Right forelimb (tissue), 1 donor: ENCODE measurements at places on chromosomes 2 and 18.

GRCh38 chr2:237192881-237193280, 107.2 kb downstream of the COPS8 start:
- no peak for DNase-seq

DNA sequence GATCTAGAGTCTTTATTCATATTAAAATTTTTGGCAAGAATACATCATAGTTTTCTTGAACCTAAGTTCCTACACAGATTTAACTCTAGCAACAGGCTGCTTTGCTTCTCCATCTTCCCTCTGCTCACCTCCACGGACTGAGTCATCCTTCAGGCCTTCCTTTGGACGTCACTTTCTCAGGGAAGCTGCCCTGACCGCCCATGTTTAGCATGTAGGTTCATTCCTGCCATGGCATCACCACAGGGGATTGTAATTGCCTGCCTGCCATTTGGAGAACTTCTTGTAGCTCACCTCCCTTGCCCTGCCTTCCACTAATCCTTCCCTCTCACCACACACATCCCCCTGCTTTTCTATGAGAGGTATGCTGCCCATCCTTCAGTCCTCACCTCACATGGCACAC, 43.9 kb upstream of the B3GNT2 start:
- DNase-seq, result no peak

- DNase-seq, result no peak
Measured at GRCh38 chr2:105279126-105279525, 37.6 kb downstream of the GPR45 start.

DNA sequence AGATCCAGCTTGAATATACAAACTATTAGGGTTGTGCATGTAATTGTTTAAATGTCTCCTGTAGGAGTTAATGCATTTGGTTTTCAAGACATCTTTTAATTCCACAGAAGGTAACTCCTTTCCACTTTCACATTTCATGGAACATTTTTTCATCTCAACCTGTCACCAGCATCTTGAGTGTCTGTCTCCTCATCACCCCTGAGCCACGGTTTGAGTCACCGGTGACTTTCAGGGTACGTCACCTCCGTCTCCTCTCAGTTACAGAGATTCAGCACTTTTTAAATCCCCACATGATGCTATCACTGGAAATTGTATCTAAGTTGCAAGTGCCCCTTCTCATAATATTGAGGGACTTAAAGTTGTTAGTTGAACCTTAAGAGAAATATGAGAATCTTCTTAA, 25.3 kb downstream of the GPR55 start:
- no peak for DNase-seq

DNA sequence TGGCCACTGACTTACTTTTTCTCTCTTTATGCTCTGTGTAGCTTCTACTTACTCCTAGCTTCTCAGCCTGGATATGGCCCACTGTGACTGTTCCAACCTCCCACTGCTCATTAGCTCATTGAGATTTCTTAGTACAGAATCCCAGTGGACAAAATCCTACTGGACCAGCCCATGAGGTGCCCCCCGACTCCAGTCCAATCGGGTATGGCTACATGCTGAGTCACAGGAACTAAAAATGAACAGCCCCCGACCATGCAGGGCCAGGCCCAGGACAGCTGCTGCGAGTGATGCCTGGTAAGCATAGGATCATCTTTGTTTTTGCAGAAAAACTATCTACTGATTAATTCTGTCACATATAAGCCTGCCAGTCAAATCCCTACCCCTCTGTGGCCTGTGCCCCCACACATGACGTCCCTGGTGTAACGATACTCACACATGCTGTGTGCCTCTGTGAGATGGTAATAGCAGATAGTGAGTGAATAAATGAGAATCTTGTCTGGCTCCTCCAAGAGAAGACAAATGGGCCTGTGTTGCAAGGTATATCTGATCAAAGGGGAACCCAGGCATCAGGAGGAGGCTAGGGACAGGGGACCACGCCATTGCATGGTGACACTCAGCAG, 85.9 kb upstream of the KLF7 start:
- no peak for DNase-seq

DNA sequence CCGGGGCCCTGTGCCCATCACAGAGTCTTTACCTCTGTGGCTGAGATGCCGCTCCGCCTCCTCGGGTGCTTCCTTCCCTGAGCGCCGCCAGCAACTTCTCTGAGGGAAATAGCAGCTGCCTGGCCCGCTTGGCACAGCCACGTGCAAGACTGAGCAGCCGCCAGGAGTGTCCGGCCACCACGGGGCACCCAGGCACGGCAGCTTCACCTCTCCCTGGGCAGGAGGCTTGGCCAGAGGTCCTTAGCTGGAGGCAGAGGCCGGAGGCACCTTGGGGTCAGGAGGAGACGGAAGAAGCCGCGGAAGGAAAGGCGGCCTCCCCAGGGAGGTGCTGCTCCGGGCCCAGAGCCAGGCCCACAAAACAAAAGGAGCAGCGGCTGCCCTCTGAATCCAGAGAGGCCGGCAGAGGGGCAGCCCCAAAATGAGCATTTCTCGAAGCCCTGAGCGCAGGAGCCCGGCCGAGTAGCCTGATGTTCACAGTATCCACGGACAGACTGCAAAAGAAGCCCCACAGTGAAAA, 6.0 kb upstream of the LIMS2 start:
- DNase-seq, result no peak

GRCh38 chr2:106542746-106543359, 55.7 kb downstream of the CD8B2 start:
- peak; percentile 82 for DNase-seq

DNA sequence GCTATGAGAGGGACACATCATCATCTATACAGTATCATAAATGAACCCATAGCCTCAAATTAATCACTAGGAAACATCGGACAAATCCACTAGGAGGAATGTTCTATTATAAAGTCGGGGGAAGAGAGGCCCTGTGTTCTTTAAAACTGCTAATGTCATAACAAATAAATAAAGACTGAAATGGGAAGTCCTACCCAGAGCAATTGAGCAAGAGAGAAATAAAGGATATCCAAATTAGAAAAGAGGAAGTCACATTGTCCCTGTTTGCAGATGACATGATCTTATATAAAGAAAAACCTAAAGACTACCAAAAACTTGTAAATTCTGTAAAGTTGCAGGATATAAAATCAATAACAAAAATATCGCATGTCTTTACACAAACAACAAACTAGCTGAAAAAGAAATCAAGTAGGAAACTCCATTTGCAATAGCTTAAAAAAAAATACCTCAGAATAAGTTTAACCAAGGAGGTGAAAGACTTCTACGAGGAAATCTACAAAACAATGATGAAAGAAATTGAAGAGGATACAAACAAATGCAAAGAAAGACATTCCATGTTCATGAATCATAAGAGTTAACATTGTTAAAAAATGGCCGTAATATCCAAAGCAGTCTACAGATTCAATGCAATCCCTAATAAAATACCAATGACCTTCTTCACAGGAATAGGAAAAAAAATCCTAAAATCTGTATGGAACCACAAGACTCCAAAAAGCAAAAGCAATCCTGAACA, 30.6 kb downstream of the RTN4 start:
- DNase-seq, result no peak

- DNase-seq, result no peak
Measured at GRCh38 chr2:63465633-63466032, 122.6 kb downstream of the WDPCP start.

DNA sequence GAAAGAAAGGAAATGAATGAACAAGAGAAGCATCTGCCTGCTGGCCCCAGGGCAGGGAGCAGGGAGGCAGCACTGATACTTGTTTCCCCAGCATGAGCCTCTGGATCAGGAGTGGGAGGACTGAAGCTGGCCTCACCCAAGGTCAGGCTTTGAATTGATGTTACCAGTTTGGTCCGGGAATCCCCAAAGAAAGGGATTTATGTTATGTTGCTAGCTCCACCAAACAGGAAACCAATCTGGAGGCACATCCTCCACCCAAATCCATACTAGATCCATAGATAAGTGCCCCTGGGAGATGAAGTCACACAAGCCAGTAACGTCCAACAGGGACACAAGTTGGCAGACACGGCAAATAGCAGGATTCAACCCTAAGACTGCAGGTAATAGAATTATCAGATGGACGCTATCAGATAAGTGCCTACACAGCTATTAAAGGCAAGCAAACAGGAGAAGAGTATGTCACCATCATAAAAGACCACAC, 85.9 kb downstream of the MTCL1 start:
- no peak for DNase-seq

DNA sequence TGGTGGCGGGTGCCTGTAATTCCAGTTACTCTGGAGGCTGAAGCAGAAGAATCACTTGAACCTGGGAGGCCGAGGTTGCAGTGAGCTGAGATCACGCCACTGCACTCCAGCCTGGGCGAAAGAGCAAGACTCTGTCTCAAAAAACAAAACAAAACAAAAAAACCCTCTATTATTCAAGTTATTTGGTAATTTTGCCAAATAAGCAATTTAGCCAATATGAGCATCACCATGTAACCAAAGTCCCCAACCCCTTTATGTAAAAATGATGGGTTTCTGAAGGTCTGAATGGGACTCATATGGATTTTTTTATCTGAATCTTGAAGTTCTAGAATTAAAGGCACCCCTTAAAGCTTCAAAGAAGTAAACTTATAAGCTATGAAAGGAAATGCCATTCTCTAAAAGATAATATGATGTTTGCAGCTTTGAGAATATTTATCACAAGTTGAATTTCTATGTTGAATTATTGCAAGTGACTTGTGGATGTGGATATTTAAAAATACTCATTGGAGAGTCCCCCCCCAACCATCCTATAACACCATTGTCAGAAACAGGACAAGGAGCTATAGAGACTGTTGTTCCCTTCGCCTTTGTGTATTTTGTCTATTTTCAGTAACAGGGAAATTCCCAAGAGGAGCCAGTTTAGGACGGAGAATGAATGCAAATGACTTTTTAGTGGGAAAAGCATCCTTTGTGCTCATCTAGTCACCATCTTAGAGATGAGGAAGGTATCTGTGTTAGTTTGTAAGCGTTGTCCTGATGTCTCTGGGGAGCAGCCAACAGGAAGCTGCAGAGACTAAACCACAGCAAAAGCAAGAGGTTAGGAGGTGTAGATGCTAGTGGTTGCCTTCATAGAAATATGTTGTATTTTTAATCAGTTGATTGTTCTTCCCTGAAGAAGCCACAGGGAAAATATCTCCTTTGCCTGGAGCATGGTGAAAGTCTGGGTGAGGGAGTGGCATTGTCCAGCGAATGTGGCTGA, 68.3 kb downstream of the TET3 start:
- DNase-seq, result no peak

DNA sequence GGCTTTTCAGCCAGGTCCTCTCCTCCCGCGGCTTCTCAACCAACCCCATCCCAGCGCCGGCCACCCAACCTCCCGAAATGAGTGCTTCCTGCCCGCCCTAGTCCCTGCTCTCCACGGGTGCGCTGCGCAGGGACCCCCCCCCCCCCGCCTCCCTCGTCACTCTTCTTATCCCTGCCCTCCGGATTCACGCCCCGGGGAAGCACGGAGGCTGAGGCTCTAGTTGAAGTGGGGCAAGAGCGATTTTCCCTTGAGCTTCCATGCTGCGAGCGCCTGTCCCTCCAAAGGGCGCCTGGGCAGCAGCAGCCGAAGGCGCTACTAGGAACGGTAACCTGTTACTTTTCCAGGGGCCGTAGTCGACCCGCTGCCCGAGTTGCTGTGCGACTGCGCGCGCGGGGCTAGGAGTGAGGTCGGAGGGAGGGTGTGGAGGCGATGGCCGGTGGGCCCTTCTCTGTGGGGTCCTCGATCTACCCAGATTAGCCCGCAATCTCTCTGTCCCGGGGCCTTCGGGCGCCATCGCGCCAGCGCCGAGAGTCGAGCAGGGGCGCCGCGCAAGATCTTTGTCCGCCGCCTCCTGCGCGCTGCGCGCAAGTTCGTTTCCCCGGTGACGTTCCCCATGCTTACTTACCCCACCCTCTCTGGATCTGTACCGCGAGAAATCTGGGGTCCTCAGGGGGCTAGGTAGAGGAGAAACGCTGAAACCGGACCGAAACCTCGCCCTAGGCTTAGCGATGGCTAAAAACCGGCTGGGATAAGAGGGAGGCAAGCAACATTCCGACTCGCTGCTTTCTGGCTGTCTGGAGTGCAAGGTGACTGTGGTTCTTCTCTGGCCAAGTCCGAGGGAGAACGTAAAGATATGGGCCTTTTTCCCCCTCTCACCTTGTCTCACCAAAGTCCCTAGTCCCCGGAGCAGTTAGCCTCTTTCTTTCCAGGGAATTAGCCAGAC, 677 bp downstream of the GAD1 start:
- no peak for DNase-seq

- no peak for DNase-seq
Measured at GRCh38 chr2:219514196-219514761, at the start of gene ASIC4. ASIC4 (plus strand) TSS chr2:219514482; CDS start chr2:219514725, 243 bp downstream.

- no peak for DNase-seq
Measured at GRCh38 chr2:159026170-159026569, 57.7 kb downstream of the TANC1 start.

DNA sequence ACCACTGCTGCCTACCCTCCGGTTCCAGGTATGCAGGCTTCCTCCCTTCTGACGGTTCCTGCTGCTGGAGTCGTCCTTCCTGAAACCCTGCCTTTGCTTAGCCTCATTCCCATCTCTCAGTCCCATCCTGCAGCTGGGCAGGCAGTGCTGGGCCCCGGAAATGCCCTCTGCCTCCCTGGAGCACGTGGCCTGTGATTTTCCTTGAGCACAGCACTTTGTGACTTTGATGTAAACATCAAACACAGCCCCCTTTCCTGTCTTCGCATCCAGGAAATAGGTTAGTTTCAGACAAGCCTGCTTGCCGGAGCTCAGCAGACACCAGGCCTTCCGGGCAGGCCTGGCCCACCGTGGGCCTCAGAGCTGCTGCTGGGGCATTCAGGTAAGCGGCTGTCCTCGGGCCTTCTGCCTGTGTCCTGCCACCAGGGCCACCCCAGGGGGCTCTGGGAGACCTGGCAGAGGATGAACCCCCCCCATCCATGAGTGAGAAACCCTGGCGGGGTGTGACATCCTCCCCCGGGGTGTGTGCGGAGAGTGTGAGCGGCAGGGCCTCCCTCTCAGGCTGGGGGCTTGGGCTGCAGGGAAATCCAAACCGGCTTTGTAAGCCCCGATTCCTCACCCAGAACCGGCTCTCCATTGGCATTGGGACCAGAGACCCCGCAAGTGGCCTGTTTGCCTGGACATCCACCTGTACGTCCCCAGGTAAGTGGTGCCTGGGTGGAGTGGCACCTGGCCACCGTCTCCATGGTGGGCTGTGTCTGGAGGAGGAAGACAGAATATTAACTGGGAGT, at the start of gene ZAP70:
Gene ZAP70, plus strand, starts transcription at position 281 of the 788 bp plus-strand sequence. CDS start 10,461 bp downstream, outside the sequence.
- DNase-seq, result peak; percentile 31

GRCh38 chr2:7052404-7052803, 135.2 kb downstream of the RNF144A start:
- DNase-seq, result no peak

DNA sequence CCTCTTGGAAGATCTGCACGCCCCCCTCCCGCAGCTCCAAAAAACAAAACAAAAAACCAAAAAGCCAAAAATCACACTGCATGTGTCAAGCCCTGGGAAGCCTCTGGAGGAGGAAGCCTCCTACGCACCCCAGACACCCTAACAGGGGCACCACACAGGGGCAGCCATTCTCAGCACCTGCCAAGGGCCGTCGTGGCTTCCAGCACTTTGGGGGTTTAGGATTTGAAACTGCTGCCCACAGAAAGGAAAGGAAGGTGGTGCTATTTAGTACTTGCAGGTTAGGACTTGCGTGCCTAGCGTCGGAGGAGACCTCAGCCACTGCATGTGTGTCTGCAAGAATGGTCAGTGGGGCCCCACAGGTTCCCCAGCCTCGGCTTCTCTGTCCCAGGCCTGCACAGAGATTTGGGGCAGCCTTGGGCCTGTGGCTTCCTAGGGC, 419 bp upstream of the GPR55 start:
- DNase-seq, result no peak
